ENCODE measurements at places on chromosomes 11 and 22. TPM values are rescaled to one million over a fixed set of nuclear protein-coding genes. Genes with fewer than 3 reads are reported as not detected.

DNA sequence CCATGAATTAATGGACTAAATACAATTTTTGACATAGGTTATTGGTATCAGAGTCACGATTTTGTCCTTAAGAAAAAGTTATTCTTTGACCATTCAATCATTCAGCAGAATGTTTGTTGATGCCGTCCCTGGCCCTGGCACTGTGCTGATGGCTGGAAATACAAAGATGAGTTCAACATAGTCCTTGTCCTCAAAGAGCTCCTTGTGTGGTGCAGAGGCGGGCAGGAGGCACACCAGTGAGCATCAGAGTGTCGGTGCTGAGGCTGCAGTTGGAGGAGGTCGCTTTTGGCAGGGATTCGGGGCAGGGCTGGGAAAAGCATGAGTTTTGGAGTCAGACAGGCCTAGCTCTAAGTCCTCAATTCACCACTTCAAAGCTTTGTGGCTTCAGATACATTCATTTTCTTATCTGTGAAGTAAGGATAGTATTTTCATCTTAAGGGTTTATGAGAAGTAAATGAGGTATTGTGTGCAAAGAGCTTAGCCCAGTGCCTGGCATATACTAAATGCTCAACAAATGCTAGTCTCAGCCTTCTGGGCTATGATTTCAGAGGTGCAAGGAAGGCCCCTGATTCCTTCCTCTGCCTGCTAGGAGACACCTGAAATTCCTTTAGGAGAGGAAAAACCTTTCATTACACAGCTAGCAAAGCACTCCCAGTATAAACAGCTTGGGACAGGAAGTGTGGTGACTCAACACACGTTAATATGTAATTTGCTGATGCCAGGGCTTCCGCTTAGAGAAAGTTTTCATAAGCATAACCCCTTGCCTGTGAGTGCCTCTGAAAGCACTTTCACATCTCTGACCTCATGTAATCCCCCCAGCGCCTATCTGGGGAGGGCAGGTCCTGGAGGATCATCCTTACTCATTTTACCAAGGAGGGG lies 113.8 kb downstream of the NECTIN1 start:
- no peak for DNase-seq
- H3K27ac ChIP-seq = peak overlapping the region; percentile 54
- H3K27me3 ChIP-seq = peaks cover under 1% of the 10 kb centered on the region
- no peaks in the 10 kb centered on the region for H3K36me3 ChIP-seq
- no peak overlapping the region for H3K4me3 ChIP-seq
- peaks cover 16% of the 10 kb centered on the region for H3K4me1 ChIP-seq

The OR51B4 gene
- not detected for total RNA-seq

- peaks cover 5% of the 10 kb centered on the region for H3K36me3 ChIP-seq
- no peaks in the 10 kb centered on the region for H3K27me3 ChIP-seq
- H3K27ac ChIP-seq = no peak overlapping the region
- DNase-seq = no peak
Measured at GRCh38 chr22:27347951-27348350, 453.6 kb downstream of the MN1 start.

The BEST1 gene
- 2.0 TPM for total RNA-seq

DNA sequence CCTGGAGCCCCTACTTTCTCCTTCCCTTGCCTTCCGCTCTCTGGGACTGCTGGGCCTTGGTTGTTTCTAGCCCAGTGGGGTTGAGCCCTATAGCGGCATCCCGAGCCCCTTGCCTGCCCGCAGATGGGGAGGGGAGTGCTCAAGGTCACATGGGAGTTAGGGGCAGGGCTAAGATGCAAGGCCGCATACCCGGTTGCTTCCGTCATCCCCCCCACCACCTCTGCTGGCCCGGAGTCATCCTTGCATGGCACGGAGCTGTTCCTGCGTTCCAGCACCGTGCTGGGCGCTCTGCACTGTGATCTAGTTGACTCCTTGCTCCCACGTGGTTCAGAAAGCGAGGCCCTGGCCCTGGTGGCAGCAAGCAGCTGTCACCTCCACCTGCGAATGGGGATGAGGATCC lies 18.0 kb downstream of the FLRT1 start:
- H3K27ac ChIP-seq = no peak overlapping the region
- no peaks in the 10 kb centered on the region for H3K36me3 ChIP-seq
- no peak for DNase-seq
- H3K4me3 ChIP-seq = no peak overlapping the region

GRCh38 chr11:59658036-59658435 lies 10.8 kb downstream of the PATL1 start:
- H3K4me3 ChIP-seq = no peak overlapping the region
- no peak for DNase-seq
- peaks cover 8% of the 10 kb centered on the region for H3K4me1 ChIP-seq
- H3K27me3 ChIP-seq = no peaks in the 10 kb centered on the region

GRCh38 chr11:36016263-36016662 lies 72.4 kb downstream of the LDLRAD3 start:
- no peaks in the 10 kb centered on the region for H3K27me3 ChIP-seq
- peak overlapping the region; percentile 49 for H3K27ac ChIP-seq
- H3K4me1 ChIP-seq = peaks cover 29% of the 10 kb centered on the region
- H3K4me3 ChIP-seq = no peak overlapping the region
- no peak for DNase-seq
- H3K36me3 ChIP-seq = peaks cover 2% of the 10 kb centered on the region

DNA sequence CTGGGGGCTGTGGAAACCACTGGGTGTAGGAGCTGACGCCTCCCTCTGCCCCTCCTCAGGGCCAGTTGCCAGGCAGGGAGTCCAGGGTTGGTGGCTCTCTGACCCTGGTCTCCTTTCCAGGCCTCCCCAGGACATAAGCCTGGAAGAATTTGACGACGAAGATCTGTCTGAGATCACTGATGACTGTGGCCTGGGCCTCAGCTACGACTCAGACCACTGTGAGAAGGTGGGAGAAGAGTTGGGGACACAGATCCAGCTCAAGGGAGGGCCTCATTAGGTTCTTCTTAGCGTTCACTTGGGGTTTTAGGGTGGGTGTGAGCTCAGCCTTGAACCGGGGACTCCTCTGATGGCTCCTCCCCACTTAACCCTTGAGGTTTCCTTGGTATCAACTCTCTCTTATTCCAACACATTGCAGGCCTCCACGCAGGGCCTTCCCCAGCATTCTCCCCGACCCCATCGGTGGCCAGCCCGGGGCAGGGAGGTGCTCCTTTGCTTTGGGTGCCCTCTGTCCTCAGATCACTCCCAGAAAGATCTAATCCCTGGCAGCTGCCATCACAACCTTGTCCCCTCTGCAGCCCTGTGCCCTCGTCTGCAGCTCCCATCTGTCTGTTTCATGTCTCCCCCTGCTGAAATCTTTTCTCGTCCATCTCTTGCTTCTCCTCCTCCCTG lies 1.2 kb downstream of the MAPK8IP2 start:
- H3K4me3 ChIP-seq = peak overlapping the region; percentile 69
- H3K27me3 ChIP-seq = peaks cover 8% of the 10 kb centered on the region
- H3K27ac ChIP-seq = no peak overlapping the region
- DNase-seq = no peak
- H3K36me3 ChIP-seq = no peaks in the 10 kb centered on the region

DNA sequence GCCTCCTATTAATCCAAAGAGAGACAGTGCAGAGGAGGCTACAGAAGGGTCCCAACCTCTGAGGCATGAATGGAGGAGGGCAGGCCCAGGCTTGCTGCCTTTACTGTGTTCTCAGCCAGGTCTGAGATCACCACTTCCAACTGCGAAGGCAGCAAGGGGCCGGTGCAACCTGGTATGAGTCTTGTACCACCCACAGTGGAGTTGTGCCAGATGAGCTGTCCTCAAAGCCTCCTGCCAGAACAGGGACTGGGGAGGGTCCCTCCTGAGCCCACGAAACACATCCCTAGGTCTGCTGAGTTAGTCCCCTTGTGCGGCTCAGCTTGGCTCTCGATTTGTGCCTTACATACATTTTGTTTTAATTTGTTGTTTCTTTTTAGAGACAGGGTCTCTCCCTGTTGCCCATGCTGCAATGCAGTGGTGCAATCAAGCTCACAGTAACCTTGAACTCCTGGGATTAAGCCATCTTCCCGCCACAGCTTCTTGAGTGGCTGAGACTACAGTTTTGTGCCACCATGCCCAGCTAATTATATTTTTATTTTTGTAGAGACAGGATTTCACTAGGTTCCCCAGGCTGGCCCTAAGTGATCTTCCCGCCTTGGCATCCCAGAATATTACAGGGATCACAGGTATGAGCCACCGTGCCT lies 9.3 kb downstream of the MIF start:
- H3K4me3 ChIP-seq = no peak overlapping the region
- H3K27me3 ChIP-seq = no peaks in the 10 kb centered on the region
- H3K27ac ChIP-seq = no peak overlapping the region
- H3K36me3 ChIP-seq = peaks cover 13% of the 10 kb centered on the region
- peaks cover 3% of the 10 kb centered on the region for H3K4me1 ChIP-seq
- DNase-seq = no peak

GRCh38 chr11:120715239-120715638 lies 203.7 kb downstream of the GRIK4 start:
- H3K27me3 ChIP-seq = peaks cover 29% of the 10 kb centered on the region
- H3K4me1 ChIP-seq = peaks cover 11% of the 10 kb centered on the region

DNA sequence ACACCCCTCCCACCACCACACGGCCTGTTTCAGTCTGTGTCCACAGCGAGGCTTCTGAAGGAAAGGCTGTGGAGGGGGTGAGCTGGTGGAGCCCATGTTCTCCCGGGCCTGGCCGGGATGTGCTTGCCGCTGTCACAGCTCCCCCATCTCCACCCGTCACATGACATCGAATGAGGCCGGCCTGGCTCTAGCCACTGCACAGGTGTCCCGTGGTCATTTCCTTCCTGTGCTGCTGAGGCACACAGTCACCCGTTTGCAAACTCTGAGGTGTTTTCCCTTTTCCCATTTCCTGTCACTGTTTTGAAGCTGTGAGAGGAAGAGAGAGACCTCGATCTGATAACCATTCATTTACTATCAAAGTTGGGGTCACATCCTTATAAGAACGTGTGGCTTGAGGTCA lies 55.7 kb upstream of the CLDN5 start:
- H3K4me3 ChIP-seq = no peak overlapping the region
- H3K36me3 ChIP-seq = no peaks in the 10 kb centered on the region
- no peaks in the 10 kb centered on the region for H3K27me3 ChIP-seq

The CYP2D6 gene
- 1.4 TPM for total RNA-seq

GRCh38 chr11:28243061-28243460 lies 134.9 kb downstream of the METTL15 start:
- peaks cover 26% of the 10 kb centered on the region for H3K4me1 ChIP-seq
- DNase-seq = no peak
- H3K36me3 ChIP-seq = peaks cover 10% of the 10 kb centered on the region
- H3K27me3 ChIP-seq = no peaks in the 10 kb centered on the region

DNA sequence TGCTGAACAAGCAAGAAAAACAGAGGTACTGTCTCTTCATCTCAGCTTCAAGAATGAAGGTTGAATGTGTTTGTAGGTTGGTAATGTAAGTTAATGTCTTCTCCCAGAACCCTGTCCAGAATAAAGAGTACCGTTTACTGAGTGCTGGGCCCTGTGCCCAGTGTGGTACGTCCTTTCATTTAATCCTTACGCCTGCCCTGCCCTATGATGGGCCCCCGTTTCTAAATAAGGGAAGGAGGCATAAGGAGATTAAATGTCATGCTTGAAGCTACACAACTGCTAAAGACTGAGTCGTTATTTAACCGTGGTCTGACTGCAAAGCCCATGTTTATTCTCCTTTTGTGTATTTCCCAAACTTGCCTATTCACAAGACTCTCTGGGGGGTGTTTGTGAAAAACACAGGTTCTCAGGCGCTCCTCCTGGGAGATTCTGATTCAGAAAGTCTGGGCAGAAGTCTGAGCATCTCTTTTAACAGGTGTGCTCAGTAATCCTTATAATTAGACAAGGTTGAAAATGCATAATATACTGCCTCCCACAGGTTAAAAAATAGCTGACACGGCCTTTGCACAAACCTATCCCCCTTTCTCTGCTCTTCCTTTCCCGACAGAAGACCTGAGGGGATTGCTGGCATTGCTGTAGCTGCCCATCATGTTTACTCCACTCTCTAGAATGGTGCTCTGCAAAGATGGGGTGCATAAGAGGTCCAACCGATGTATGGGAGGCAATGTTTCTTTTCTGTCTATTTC lies 56.3 kb upstream of the ZBTB44 start:
- DNase-seq = no peak
- H3K27ac ChIP-seq = no peak overlapping the region
- H3K4me3 ChIP-seq = no peak overlapping the region
- no peaks in the 10 kb centered on the region for H3K36me3 ChIP-seq
- peaks cover 54% of the 10 kb centered on the region for H3K27me3 ChIP-seq
- H3K4me1 ChIP-seq = no peaks in the 10 kb centered on the region

The MSANTD2 gene
- total RNA-seq = 15.2 TPM

Measured in osteocyte (in vitro differentiated cells).